ENCODE measurements at places on chromosomes 5 and 9.

- DNase-seq = no peak
Measured at GRCh38 chr9:99491408-99492158, 269.5 kb downstream of the SEC61B start.

DNA sequence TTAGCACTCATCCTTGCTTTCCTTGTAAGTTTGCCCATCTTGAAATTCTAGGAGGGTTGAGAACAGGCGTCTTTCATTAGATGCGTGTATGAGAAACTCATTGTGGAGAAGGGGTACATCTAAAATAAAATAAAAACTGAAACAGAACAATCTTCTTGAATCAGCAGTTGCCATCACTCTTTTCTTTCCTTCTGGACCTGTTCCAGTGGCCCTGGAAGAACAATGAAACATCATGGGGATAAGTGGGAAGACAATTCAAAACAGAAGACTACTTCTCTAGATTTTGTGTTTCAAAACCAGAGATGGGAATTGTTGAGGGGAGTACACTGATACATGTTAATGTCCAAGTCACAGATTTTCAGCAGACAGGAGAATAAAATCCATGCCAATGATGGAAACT lies 59.9 kb downstream of the SLC1A3 start:
- no peak for DNase-seq

- DNase-seq = no peak
Measured at GRCh38 chr5:93899026-93899600, 157.7 kb upstream of the POU5F2 start.

DNA sequence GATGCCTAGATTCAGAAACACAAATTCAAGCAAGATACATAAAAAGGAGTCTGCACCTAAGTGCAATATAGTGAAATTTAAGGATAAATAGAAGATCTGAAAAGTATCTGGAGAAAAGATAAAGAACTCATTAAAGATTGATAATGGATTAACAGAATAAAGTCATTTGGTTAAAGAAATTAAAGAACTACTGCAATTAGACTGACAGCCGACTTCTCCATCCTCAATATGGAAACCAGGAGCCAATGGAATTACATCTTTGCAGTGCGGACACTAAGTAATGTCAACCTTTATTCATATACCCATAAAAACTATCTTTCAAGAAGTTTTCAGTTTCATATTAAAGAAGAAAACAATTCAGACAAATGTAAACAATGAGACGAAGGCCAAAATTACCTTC lies 81.0 kb downstream of the MRPL36 start:
- DNase-seq = no peak

DNA sequence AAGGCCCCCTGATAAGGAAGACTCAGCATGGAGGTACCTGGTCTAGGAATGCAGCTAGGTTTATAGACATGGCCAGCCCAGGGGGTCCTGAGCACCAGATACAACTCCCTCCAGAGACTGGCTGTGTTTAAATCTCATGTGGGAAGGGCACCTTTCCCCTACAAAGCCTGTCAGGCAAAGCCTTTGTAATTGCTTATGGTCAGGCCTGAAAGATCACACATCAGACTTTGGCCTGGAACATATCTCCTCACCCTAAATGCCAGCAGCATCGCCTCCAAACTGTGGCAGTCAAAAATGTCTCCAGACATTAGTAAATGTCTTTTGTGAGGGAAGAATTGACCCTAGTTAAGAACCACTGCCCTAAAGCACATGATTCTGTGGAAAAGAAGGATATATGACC lies 51.6 kb upstream of the MACIR start:
- DNase-seq = no peak

- DNase-seq = no peak
Measured at GRCh38 chr5:76789991-76790581, 28.7 kb upstream of the F2RL1 start.

Data from activated CD4-positive, alpha-beta T cell treated with anti-CD3 and anti-CD28 coated beads for 36 hours (primary cell).